ENCODE measurements at places on chromosomes 12 and 14.

GRCh38 chr12:106106061-106106566 is 32.6 kb downstream of the NUAK1 start:
- peak; percentile 44 for DNase-seq

DNA sequence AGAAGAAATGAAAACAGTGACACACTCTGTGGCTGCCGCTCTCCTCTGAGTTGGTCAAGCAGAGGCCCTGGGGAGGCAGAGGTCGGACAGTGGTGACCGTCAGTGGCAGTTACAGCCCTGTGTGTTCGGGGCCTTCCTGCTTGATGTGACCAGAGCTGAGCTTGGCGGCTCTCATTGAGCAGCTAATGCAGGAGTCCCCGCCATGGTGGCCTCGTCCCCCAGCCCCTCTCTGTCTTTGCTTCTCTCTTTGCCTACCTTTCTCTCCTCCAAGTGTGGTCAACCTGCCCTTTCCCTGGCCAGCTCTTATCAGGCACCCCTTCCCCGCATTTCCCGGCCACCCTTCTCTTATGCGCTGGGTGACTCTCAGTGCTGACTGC is 362.8 kb downstream of the CACNA1C start:
- no peak for DNase-seq

GRCh38 chr14:87351007-87351406 is 642.0 kb downstream of the GALC start:
- DNase-seq: no peak

DNA sequence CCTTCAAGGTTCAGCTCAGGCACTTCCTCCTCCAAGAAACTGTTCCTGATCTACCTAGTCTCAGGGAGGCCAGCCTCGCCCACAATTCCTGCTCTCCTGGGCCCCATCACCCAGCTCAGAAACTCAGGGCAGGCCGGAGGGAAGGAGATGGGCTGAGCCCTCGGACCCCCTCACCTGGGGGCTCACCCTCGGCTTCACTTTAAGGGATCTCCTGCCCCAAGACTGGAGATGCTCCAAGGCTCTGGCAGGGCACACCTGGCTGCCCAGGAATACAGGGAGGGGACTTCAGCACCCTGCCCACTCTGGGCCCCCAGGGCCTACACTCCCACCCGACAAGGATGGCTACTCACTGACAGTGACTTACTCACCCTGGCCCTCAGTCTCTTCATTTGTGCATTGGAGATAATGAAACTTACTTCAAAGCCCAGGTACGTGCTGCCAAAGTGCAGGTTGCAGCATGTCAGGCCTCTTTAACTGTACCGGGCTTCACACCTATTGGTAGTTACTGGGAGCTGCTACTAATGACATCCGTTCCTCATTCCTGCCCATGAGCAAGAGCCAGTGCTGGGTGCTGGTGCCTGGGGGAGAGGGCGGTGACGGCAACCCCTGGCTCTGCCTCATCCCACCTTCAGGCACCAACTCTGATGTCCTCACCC is 21.0 kb upstream of the PPP1R13B start:
- DNase-seq: no peak

GRCh38 chr14:34665785-34666435 is 36.0 kb upstream of the SNX6 start:
- DNase-seq: peak; percentile 91

- DNase-seq: no peak
These were observed 169.6 kb downstream of the EGLN3 start for GRCh38 chr14:33781236-33781635.

- no peak for DNase-seq
These were observed 3.2 kb downstream of the KDM2B start for GRCh38 chr12:121577443-121578180.

GRCh38 chr14:99570544-99571302 is 33.3 kb downstream of the CCDC85C start:
- DNase-seq: no peak

DNA sequence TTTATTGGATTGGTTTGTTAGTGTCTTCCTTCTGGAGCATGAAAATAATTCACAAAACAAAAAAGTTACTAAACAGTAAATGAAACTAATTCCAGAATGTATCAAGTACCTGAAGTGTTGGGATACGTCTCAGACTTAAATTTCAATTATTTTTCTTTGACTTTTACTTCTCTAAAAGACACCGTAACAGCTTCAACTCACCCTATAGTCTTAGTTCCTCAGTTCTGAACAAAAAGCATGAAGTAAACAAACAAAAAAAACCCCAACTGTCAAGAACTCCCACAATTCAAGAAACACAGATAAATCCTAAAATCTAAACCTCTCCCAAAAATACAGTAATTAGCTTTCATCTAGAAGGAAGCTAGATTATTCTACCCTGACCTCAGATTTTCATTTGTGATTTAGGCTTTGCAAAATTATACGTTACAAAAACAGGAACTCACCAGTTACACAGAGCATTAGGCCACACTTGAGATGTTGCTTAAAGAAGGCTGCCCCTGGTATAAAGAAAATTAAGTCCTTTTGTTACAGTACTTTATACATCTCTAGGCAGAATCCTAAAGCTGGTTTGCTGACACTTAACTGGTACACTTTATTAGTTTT is 10.2 kb downstream of the HEATR5A start:
- no peak for DNase-seq

DNA sequence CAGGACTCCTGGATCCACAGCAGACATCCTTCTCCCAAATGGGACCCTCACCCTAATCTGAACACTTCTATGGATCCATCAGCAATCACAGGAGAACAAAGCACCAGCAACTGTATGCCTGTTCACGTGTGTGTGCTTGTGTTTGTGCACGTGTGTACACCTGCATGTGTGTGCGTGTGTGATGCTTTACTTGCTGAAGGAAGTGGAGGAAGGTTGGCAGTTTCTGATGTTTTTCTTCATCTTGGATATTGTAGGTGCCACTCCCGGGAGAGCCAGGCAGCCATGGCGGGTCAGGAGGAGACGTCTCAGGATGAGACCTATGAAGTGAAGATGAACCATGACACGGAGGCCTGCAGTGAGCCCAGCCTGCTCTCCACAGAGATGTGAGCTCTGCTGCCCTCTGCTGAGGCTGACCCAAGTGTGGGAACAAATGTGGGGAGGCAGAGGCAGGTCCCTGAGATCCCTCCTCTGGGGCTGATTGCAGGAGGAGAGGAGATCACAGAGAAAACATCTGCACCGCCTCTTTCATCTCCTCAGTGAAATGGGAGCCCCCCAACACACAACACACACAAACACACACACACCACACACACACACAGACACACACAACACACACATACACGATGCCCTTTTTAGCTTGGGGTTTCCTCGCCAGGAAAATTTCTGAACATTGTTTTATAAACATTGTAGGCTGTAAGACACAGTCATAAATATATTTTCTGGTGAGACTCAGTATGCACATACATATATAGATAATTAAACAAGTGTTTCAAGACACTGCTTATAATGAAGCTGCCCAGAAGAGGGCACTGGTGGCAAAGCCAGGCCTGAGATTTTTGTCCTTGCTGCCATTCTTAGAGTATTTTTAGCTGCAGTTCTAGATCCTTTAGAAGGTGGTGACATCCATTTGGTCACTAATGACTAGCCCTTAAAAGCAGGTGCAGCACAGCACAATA is 112.2 kb upstream of the FKBP4 start:
- peak; percentile 43 for DNase-seq

DNA sequence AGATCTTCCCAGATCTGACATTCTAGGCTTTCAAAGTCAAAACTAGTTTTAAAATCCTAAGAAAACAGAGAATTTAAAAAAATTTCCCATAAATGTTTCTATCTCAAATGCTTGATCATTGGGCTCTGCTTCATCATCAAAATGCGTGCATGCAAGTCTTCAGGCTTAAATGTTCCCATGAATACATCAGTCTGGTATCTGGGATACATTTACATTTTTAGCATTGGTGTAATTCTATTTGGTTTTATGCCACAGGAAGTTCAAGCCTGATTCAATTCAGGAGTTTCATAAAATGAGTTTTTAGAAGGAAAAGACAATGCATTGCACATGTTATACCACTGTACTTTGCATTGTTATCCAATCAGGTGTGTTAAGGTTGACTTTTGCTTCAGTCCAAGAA is 336.4 kb downstream of the PCNX1 start:
- DNase-seq: peak; percentile 58

DNA sequence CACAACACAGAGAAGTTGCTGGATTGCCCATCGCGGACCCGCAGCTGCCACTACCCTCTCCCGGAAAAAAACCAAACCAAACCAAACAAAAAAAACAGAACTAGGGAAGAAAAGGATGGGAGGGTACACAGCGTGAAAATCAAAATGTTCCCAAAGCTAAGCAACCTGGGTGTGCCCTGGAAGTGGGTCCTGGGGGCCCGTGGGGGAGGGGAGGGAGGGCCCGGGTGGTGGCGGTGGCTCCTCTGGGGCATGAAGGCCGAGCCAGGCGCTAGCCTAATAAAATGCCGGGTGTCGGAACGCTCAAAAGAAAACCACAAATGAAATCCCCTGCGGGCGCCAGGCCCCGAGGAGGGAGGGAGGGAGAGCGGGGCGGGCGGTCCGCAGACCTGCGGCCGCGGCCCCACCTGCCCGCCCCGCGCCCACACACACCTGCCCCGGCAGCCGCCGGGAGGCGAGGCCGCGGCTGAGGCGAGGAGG is 787 bp downstream of the HECTD4 start:
- DNase-seq: no peak

GRCh38 chr14:83908419-83908818 is 1621.5 kb upstream of the FLRT2 start:
- no peak for DNase-seq

DNA sequence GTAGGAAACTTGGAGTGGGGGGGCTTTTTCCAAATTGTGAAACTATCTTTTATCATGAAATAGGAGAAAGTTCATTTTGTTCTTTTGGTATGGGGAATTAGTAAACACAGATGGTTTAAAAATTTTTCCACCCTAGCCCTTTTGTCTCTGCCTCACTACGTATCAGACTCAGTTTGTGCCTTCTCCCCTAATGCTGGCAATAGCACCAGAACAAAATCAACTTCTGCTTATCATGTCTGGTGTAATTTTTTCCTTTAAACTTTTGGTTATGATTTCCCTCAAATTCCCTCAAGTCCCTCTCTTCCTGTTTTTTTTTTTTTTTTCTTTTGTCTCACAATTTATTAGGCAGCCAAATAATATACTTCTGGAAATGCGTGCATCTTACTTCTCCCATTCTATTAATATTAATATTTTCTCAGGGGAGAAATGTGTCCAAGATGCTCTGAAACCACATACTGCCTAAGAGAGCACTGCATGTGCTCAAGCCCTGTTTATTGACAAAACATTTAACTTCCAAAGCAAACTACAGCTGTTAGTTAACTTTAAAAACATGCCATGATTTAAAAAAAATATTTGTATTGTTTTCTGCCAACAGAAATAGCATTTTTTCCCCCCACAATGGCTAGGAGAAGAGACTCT is 35.4 kb downstream of the TESPA1 start:
- DNase-seq: no peak

DNA sequence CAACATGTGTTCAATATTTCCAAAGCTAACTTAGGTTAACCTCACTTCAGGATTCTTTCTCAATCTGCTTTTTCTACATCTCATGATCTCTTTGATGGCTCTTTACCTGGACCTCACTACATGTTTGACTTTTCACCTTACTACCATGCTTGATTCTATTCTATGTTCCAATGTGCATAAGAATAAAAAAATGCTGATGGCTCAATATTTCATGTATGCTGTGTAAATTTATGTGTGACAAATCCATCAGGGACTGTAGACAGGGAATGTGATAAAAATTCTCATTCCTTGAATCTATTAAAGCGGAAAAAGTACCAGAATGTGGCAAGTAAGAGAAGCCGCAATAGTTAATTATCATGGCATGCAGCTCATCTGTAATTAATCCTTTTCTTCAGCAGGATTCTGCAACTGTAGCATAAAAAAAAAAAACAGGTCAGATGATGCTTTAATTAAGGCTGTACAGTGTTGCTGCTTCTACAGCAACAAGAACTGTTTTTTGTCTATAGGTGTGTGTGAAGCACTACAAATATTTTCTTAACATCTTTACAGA is 276.9 kb upstream of the PRKD1 start:
- no peak for DNase-seq

DNA sequence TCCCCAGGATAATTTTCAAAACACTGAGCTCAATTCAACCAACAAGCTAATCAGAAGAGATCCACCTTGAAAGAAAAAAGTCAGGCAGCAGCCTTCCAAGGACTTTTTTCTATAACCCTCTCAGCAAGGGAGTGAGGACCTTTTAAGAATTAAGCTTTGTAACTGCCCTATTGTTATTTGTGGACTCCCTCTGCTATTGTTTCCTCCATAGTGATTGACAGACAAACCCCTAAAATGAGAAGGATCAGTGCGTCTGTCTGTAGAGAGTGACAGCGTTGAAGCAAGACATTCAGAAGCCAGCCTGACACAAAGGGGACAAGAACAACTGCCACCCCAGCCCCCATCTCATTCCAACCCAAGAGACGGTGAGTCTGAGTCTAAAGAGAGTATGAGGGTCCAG is 30.3 kb upstream of the BTG1 start:
- DNase-seq: no peak

GRCh38 chr12:121345151-121345815 is 6.9 kb downstream of the ANAPC5 start:
- no peak for DNase-seq

DNA sequence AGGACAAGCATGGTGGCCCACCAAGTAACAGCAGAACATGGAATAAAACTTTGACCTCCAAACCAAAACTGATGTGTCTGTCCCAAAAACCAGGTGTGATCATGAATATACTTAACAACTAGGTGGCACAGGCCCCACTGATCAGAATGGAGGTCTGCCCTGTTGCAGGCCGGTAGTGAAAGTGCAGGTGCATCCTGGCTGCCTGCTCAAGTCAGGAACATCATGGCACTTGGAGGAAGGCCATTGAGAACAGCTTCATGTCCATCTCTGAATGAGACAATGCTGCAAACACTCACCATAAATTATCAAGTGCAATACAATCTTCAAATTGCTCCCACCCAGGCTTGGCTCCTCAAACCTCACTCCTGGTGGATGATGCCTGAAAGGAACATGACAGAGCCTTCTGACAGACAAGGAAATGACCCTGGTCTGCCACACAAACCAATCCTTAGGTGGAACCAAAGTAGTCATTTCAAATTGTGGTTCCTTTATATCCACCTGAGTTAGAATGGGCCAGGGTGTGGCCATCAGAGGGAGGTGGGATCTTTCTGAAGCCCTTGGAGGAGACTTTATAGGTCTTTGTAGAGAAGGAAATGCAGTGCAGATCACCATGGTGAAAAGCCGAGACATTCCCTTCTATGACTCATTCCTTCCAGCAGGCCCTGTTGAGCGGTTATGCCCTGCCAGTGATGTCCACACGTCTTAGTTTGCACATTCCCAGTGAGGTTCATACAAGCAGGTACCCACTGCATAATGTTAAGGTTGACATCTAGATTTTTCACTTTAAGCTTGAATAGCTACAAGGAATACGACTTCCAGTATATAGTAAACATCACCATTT is 36.0 kb downstream of the EGLN3 start:
- DNase-seq: peak; percentile 82

GRCh38 chr12:15886372-15887042 is 4.3 kb downstream of the STRAP start:
- DNase-seq: peak; percentile 46

DNA sequence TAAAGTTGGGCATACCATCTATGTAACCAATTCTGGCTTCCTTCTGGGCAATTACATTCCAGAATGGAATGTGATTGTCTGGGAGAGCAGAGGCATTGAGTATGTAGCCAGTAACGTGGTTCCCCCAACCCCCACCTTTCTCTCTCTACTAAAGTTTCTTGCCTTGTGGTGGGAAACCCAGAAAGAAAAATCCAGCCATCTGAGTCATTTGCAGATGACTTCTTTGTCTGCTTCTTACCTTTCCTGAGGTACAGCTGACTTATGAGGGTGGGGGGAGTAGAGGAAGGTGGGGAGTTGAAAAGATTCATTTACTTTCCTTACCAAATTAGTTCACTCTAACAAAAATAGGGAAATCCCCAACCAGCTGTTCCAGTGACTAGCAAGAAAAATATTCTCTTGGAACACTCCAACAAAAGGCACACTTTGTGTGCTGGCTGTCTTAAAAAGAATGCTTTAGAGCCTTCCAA is 112.1 kb upstream of the FRMD6 start:
- DNase-seq: peak; percentile 97

Measured in cardiac fibroblast (primary cell).